Stimulated activated effector memory CD8-positive, alpha-beta T cell treated with anti-CD3 and anti-CD28 coated beads, Interleukin-12 subunit alpha, Interleukin-12 subunit beta, amount 100 ng/mL, for 72 hours (primary cell): ENCODE measurements at places on chromosomes 2 and 18.
A peak's percentile ranks its signal among the peaks of the same experiment; 100 is the strongest.

DNA sequence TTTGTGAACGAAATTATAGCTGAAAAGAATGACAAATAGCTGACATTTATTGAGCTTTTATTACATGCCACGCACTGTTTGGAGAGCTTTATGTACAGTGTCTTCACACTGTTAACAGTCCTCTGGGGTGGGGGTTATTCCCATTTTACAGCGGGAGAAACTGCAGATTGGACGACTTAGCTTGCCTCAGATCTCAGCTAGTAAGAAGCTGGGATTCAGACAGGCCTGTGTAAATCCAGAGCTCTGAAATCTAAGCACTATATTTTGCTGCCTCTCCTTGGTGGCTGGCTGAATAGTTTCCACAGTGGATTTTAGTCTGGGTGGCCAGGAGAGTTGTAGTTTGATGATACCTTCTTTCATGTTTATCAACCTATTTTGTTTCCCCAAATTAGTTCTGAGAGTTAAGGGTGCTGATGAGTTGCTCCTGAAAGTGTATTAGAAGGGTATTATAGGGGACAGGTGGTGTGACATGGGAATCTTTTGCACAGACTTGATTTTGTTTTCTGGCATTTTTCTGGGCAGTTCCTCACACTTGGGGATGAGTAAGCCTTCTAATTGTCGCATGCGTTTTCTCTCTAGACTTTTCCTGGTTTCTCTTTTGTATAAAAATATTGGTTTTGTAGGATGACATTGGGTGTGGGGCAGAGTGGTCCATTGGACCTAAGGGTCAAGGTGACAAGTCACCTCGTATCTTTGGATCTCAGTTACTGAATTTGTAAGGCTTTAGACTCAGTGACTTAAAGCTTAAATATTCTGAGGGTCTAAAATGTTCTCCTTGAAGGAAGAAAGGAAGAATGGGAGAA, 1.5 kb downstream of the ACSL3 start:
- DNase-seq: peak; percentile 41

- DNase-seq: no peak
Measured at GRCh38 chr18:6807515-6808257, 78.2 kb downstream of the ARHGAP28 start.

DNA sequence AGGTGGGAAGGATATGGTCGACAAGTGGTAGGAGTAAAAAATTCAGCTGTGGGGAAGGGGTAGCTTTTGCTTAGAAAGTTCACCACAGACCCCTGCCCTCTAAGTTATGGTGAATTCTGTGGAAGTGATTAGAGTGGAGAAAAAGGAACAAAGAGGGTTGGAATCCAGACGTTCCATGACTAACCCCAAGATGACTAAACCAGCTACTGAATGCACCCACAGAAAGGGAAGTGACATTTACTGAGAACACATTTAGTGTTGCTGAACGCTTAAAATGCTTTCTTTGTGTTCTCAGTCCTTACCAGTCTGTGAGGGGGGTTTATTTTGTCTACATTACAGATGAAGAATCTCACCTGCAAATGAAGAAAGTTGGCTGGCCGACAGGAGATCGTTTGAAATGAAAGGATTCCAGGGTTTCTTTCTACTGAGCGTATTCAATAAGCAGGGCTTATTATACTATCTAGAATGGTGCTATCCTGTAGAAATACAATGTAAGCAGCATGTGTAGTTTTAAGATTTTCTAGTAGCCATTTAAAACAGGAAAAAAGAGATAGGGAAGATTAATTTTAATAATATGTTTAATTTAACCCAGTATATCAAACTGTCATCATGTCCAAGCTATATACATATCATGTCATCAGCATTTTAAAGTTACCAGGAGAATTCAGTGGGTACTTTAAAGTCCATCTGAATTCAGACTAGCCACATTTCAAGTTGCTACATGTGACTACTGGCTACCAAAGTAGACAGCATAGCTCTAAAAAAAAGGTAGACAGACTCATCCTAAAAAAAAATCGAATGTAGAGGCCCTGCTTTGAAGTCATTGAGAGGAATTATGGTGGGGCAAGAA, 60.1 kb downstream of the LIMS1 start:
- no peak for DNase-seq

GRCh38 chr2:8750221-8750620, 68.4 kb downstream of the ID2 start:
- no peak for DNase-seq

DNA sequence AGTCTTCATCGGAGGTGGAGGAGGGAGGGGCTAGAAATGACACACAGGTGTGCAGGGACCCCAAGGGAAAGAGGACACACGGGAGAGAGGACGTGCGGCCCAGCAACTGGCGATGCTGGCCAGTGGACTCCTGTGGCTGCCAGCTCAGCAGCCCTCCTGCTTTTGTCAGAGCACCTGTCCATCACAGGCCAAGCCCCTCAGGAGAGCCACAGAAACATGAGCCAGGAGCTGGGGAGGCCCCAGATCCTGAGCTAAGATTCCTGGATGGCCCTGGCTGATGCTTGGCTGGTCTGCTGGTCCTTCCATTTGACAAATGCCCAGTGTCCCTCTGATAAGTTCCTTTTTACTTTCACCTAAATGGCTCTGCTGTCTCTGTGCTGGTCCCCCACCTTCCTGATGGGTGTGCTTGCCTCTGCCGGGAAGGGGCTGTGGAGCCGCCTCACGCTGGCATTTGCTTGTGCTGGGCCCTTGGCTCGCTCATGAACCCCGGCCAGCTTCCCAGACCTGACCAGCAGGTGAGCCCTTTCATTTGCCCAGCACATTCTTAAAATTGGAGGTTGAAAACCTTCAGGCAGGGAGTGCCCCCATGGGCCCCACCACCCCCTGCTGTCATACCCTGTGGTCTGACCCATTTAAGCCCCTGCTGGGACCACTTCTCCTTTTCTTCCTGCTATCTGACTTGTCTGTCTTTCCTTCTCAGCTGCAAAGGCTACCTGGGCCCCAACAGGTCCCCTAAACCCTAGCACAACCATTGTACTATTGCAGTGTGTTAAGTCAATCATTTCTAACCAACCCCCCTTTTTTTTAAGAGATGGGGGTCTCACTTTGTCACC, 37.3 kb downstream of the CYP27C1 start:
- no peak for DNase-seq

DNA sequence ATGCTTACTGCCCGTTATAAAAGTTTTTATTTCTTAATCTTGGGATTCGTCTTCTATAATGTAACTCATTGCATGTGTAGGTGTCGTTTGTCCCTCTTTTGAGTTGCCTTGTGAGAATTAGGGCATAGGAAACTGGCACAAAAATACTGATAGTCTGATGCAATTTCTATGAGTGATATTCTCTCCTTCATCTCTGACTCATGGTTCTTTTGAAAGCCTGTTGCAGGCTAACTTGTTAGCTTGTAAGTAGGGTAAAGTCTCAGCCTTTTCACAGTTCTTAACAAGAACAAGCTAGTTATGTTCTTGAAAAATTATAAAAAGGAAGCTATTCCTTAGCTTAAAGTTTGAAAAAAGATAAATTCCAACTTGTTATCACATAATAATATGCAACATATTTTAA, 1085.4 kb upstream of the NRXN1 start:
- no peak for DNase-seq

DNA sequence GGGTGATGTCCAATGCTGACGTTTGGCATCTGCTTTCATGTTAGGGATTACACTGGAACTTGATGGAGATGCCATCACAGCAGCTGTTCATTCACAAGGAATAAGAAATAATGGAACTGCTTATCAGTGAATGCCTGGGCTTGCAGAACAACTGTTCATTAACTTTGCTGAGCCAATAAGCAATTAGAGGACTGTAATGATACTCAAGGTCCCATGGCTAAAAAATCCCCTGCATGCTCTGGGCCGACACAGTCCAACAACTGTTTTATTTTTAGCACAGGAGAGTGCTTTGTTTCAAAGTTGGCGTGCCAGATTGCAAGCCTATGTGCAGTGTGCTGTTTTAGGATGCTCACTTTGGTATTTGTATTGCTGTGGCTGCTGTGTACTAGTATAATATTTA, 408.0 kb upstream of the RGPD4 start:
- no peak for DNase-seq

DNA sequence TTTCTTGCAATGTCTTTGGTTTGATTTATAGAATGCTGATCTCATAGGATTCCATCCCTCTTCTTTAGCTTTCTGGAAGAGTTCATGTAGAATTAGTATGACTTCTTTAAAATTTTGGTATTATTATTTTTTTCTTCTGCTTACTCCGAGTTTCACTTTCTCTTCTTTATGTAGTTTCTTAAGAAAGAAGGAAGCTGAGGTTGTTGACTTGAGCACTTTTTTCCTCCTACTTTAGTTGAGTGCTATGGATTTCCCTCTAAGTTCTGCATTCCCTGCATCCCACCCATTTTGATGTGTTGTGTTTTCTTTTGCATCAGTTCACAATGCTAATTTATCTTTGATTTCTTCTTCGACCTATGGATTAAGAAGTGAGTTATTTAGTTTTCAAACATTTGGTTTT, 78.9 kb upstream of the SPRED2 start:
- no peak for DNase-seq

DNA sequence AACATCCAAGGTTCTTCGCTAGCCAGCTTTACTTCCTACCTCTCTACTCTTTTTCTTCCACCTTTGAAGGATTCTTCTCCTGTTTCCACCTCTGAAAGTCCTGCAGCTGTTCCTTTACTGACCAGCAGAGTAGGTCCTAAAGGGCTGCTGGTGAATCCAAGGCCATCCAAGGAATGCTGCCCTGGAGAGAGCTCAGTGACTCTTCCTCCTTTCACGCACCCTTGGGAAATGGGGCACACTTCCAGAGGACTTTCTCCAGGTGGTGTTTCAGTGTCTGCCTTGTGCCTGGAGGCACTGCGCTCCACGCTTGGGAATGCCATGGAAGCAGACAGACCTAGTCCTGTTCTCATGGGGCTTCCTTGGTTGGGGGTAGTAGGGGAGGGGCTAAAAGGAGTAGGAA, 45.4 kb downstream of the SLC16A14 start:
- no peak for DNase-seq

- DNase-seq: no peak
Measured at GRCh38 chr2:240792629-240793312, 27.2 kb downstream of the KIF1A start.
